ENCODE measurements at places on chromosomes 3 and 15.

GRCh38 chr15:38795471-38796245, 231.0 kb upstream of the RASGRP1 start:
- peak; percentile 9 for DNase-seq

- no peak for DNase-seq
Observed at GRCh38 chr3:18558507-18558906, 133.4 kb upstream of the SATB1 start.

DNA sequence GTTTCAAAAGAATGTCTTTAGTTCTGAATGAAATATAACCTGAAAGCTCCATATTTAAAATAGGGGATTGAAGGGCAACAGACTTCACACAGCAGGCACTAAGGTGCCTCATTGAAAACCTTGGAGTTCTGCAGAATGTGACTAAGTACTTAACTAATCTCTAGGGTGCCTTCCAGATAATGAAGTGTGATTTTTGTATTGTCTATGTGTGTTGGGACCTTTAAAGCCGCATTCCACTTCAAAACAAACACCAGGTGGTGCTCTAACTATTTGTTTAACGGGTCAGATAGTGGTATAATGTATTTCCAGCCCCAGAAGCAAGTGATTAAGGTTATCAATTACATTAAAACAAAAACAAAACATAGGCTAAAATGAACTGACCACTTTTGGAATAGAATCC, 28.0 kb downstream of the TFG start:
- peak; percentile 38 for DNase-seq

- no peak for DNase-seq
Observed at GRCh38 chr15:95180530-95180929, 949.2 kb downstream of the MCTP2 start.

- no peak for DNase-seq
Observed at GRCh38 chr3:15578289-15578867, 23.0 kb downstream of the HACL1 start.

DNA sequence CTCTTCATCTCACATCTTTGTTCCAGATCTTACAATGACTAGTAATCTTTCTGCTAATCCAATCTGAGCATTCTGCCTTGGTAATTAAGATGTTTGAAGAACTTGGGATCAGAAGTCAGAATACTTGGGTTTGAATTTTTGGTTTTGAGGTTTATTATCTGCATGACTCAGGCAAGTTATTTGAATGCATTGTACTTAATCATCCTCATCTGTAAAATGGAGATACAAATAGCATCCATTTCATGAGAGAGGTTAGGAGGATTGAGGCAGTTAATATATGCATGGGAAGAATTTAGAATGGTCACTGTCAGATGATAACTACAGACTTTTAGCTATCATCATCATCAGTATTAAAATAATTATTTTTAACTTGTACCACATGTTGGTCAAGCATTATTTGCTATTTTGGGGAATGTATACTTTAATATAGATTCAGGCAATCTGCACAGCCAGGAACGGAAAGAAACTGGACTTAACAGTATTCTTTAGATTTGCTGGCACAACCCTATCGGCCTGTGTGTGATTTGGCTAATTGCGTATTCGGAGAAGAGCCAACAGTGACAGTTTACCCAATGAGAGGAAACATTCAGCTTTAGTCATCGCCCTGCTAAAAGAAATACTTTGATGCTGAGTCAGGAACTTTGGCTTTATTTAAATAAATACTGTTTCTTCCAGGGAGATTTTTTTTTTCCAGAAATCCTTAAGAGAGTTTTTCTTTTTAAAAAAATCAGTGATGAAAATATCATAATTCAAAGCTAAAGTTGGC, 600.0 kb downstream of the ROBO1 start:
- DNase-seq, result no peak

- no peak for DNase-seq
Observed at GRCh38 chr3:183924543-183924942, 39.9 kb upstream of the PARL start.

GRCh38 chr3:137105277-137105977, 147.6 kb downstream of the IL20RB start:
- peak; percentile 47 for DNase-seq

GRCh38 chr3:128482666-128483656, 10.0 kb downstream of the GATA2 start:
- no peak for DNase-seq

GRCh38 chr15:61524086-61524485, 295.0 kb upstream of the RORA start:
- DNase-seq, result no peak

GRCh38 chr3:20376665-20377217, 190.7 kb upstream of the SGO1 start:
- no peak for DNase-seq

GRCh38 chr3:39056151-39056550, 4.3 kb downstream of the WDR48 start:
- no peak for DNase-seq

GRCh38 chr15:101444015-101444414, 45.5 kb downstream of the PCSK6 start:
- no peak for DNase-seq

- no peak for DNase-seq
Observed at GRCh38 chr3:42173307-42173706, 82.2 kb downstream of the TRAK1 start.

GRCh38 chr15:66848116-66848515, 146.1 kb downstream of the SMAD6 start:
- DNase-seq, result no peak

GRCh38 chr15:44501768-44502366, 35.1 kb upstream of the EIF3J start:
- peak; percentile 49 for DNase-seq

DNA sequence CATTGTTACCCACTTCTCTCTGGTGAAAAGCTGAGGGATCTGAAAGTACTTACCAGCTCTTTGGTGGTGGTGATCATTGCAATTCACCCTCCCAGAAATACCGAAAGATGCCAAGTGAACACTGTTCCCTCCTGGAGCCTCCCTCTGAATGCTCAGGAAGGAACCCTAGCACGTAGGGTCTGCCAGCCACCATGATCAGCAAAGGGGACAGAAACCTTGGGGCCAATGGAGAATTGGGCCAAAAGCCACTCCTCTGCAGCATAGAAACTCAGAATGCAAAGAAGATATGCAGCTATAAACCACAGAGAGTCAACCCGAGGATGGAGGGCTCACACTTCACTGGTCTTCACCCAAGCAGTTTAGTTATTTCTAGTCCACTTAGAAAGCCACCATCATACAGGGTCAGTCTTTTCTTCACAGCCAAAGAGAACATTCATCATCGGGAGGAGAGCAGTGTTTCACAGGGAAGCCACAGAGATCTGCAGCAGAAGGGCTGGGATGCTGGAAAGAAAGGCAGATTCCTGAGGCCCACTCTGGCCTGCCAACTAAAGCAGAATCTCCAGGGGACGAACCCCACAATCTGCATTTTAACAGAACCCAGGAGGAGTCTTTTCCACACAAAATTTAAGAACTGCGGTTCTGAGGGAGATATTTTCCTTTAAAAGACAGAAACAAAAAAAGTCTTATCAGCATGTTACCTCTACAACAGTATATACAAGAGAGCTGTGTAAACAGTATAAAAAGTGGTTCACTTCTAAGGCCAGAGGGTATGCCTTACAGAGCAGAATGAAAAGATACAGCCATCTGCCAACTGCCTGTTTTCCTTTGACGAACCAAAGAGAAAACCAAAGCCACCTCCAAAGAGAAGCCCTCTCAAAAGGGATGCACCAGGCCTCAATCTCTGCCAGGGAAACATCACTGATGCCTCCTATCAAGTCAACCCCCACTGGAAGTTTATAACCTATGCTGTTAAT, 11.3 kb downstream of the TBC1D2B start:
- no peak for DNase-seq

- DNase-seq, result no peak
Observed at GRCh38 chr15:42692997-42693396, 43.9 kb downstream of the CDAN1 start.

DNA sequence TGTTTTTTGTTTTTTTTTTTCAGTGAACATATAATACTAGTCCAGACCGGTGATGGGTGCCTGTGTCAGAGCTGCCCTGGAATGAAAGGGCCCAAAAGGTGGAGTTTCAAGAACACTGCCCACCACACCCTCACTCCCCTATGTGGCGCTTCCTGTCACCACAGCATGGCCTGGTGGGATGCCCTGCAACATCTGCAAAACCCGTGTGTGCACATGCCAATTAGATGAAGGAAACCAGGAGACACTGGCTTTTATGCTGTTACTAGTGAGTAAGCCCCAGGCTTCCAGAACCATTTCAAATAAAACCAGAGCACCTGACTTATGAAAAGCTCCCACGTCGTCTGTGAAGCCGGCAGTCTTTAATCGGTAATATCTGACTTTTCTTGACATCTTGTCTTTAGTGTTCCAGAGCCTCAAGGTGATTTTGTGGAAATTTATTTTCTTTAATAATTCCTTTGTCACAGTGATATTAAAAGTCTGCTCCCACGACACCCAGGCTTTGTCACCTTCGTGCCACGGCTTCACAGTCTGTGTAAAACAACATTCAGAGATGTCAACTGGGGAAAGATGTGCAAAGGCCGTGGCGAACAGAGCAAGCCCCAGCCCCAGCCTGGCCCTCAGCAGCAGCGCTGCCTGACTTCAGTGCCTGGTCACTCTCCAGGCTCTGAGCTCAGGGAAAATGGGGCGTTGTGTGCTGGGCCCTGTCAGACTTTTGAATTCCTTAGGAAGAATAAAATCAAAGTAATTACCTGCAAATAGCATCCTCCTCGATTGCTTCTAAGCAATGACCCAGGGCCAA, 6.4 kb downstream of the CFAP92 start:
- DNase-seq, result no peak

DNA sequence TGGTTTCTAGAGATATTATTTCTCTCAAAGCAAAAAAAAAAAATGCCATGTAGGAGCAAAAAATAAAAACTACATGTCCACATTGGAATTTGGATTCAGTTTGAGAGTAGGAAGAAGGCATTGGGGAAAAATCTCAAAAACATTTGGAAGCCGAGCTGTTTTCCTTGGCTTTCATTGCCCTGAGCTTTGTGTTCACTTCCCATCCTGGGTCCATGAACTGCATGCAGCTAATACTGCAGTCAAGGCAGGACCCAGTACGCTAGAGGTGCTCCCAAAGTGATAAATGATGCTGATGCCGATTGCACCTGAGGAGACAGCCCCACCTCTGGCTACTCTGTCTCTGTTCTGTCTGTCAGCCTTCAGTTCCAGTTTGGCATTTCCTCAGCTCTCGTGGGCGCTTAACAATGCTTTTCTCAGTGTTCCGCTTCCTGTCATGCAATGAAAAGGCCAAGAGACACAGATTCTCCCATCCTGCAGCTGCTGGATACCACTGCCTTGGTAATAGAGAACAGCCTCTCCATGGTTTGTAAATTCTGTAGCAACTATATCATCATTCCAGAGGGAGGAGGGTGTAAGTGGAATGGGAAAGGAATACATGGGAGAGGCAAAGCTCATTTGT, 181.8 kb downstream of the RYR3 start:
- DNase-seq, result no peak

GRCh38 chr15:70488002-70488605, 275.3 kb downstream of the UACA start:
- peak; percentile 79 for DNase-seq

DNA sequence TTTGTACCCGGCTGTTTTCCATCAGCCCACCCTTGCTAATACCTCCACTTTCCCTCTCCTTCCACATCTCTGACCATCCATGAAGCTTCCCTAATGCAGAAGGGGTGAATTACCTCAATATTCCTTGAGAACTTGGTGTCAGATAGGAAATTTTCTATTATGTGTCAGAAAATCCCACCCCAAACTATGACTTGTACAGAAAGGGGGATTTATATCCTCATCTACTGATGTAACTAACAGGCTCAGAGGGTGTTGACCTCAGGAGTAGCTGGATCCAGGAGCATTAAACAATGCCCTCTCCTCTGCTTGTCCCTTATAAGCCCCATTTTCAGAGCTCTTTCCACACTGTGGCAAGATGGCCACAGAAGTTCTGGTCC, 242.8 kb upstream of the TLE3 start:
- DNase-seq, result no peak

DNA sequence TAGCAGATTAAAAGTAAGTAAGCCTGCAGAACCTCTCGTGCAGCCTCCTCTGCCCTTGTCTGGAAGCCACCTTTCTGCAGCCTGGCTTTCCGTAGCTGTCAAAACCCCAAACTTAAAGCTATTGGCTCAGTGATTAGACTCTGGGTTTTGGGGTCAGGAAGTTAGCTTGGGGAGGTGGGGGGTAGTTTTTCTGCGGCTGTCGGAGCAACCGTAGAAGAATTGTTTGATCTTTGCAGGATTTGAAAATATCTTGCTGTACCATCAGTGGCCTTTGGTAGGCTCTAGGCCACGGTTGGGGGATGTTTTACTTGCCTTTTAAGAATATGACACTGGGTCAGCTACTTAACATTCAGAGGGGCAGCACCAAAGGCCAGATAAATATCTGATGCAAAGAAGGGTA, 88.4 kb upstream of the RASGRP1 start:
- no peak for DNase-seq

GRCh38 chr15:75346796-75347221, at the start of gene NEIL1:
Gene NEIL1, plus strand, starts transcription at chr15:75347039. Its CDS starts 1,867 bp downstream, at chr15:75348906.
- peak; percentile 73 for DNase-seq

- no peak for DNase-seq
Observed at GRCh38 chr3:38690185-38690584, 40.7 kb upstream of the SCN5A start.

DNA sequence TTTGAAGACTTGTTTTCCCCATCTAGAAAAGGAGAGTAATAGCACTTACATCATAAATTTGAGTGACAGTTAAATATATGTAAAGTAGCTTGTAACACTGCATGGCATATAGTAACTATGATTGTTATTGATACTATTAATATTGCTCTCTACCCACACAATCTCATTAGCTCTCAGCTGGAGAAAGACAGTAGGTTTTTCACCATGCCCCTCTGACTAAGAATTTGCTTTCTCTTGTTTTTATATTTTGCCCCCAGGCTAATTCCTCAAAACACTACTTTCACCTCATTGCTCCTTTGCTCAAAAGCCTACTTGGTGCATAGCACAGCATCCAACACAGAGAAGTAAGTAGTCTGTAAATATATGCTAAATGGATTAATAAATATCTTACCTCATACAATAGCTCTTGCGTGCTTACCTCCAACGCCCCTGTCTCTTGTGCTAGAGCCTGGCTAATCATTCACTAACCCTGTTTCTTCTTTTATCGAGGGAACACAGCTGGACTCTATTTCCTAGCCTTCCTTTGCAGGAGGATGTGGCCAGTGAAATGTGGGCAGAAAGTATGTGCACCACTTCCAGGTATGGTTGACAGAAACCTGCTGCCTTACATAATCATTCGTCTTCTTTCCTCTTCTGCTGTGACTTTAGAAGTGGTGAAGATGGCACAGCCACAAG, 190.0 kb downstream of the PLCH1 start:
- no peak for DNase-seq

- no peak for DNase-seq
Observed at GRCh38 chr15:64152507-64153387, 1.2 kb downstream of the SNX22 start.

Data from T47D (cell line).